ENCODE measurements at places on chromosomes 2 and 18.

DNA sequence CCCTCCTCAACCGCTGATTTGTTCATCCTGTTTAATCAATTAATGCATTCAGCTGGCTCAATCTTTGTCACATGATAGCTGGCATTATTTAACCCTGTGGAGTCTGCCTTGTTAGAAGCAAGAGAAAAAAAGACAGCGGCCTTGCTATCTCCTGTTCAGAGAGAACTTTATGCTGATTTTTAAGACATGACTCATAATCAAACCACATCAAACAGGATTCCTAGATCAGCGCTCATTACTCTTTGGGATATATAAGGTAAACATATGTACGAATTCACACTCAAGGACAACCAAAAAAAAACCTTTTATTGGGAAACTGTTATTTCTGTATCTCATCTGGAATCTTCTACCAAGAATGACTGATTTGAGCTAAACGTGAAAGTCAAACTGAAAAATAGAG, 195.1 kb downstream of the C1D start:
- no peak for DNase-seq

DNA sequence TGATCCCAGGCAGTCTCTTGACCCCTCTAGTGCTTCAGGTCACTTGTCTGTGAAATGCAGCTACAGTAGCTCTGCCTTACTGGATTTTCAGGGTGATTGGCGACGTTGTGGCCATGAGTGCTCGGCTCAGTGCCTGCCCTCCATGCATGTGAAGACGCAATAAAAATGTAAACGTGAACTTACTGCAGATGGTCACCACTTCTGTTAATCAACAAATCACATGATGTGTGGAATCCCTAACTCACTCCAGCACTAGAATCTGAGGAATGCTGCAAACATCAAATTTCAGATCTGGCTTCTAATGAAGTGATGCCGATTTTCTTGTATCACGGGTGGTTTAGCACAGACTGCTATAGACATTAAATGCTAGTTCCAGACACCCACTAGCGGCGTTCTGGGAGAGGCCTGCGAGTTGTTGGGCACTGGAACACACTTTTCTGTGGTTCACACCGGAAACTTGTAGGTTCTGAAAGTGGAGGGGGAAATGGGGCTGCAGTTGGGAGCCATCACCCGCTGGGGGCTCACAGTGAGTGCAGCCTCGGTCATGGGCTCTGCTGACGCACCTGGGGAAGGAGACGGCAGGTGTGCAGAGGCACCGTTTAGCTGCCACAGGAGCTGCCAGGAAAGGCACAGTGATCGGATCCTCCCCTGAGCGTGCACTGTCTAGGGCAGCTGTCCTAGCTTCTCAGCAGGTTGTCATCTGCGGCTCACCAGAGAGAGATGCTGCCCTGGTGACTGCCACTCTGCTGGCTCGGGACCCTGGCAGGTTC, 6.5 kb downstream of the CNDP1 start:
- no peak for DNase-seq

- no peak for DNase-seq
Measured at GRCh38 chr2:69279211-69279610, 107.8 kb downstream of the GFPT1 start.

- no peak for DNase-seq
Measured at GRCh38 chr2:136055929-136056688, 61.8 kb downstream of the CXCR4 start.

DNA sequence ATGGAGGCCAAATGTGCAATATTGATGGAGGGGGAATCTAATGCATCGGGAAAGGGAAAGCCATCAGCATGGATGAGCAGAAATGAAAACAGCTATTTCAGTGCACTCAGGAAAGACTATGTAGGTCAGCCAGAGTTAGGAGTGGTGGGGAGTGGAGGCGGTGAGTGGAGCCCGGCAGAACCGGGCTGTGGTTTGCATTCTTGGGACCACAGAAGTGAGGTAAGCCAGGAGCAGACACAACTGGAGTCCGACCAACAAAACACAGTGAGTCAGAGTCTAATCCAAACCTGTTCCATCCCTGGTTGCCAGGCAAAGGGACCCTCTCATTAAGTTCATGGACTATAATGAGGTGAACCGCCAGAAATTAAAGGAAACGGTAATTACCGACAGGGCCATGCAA, 61.1 kb upstream of the RAB12 start:
- DNase-seq, result no peak

DNA sequence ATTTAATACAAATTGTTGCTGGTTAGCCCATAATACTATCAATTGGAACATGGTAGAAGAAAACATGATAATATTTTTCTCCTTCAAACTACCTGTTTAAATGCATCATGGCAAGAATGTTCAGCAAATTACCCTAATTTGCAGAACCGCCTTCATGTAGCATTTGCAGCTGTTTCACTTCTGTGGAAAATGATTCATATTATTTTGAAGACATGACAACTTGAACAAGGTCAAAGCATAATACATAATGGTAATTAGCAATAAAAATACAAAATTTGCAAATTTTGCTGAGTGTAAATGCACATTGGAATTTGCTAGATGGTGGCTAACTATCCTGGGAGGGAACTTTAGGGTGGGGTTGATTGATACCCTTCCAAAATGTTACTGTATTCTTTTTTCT, 30.8 kb downstream of the ADAM23 start:
- DNase-seq, result no peak

DNA sequence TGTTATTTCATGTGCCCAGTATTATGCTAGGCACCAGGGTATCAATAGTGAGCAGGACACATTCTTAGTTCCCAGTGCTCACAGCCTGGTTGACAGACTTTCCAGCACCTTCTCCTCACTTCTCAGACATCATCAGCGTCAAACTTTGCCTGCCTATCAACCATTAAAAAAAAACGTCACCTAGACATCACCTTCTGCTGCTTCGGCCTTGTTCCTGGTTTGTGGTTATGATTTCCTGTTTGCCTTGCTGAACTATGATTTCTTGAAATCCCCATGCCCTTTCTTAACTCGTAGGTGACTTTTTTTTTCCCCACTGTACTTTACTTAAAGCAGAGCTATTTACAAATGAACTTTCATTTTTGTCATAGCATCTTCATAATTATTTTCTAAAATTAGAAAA, 60.4 kb upstream of the NABP1 start:
- no peak for DNase-seq

DNA sequence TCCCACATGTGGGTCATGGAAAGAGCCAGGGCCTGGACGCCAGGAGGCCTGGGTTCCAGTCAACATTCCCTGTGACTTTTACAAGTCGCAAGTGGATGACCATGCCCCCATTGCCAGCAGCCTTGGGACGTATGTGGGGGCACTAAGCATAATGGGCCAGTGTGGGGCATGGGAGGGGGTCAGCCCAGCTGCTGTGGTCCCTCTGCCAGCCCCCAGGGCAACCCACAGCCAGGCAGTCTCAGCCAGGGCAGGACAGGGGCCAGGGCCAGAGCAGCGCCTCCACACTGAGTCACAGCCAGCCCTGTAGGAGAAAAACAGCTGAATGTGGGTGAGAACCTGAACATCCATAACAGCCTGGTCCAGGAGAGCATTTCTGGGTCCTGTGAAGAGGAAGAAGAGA, 173.2 kb downstream of the GFPT1 start:
- no peak for DNase-seq

DNA sequence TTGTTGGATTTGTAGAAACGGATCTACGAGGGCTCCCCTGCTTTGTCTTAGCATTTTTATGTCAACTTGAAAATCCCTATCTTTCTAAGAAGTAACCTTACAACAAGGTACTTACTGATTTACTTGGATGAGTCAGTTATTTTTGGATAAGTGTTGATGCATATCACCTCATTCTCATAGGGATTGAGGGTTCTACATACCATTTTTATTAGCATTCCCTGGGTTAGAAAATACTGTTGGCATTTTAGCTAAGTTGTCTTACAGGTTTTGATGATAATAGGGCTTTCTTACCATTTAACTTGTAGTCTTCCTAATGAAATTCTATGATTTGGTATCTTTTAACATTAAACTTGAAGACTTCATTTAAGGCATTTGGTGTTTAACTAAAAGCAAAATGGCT, 125.2 kb downstream of the UBE2E3 start:
- no peak for DNase-seq

DNA sequence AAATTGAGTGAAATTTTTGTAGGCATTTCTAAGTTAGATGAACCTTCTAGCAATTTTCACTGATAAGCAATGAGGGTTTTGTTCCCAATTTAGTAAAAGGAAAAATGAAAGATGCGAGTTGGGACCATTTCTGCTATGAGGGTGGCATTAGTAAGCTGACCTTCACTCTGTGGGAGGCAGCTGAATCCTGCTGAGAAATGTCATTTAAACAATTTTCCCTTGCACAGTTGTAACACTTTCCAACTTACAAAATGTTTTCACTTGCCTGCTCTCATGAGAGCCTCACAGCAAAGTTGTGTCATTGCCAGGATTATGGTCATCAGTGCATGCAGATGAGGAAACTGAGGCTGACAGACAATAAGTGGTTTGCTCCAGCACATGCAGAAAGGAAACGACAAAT, 527.7 kb downstream of the TNS1 start:
- no peak for DNase-seq

DNA sequence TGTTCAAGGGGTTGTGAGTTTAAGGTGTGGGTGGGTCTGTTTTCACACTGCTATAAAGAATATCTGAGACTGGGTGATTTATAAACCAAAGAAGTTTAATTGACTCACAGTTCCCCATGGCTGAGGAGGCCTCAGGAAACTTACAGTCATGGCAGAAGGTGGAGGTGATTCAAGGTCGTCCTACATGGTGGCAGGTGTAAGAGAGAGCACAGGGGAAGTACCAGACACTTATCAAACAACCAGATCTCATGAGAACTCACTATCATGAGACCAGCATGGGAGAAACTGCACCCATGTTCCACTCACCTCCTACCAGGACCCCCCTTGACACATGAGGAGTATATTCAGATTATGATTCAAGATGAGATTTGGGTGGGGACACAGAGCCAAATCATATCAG, 38.0 kb downstream of the RHBDD1 start:
- no peak for DNase-seq

GRCh38 chr18:60120231-60120750, 220.5 kb downstream of the PMAIP1 start:
- DNase-seq, result no peak

DNA sequence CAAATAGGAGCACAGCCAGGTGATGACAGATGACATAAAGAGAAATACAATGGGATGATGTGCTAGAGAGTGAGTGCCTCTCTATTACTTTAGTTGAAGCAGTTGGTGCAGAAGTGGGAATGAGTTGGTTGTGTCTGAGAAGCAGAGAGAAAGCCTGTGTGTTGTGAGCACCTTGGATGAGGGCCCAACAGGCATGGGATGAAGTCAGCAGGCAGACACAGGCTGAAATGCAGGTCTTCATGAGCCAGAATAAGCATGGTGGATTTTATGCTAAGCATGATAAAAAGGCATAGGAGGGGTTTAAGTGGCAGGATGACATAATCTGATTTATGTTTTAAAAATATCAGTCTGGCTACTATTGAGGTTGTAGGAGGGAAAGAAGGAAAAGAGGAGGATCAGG, 71.5 kb downstream of the KLHL14 start:
- no peak for DNase-seq

- DNase-seq, result no peak
Measured at GRCh38 chr2:58970365-58970764, 729.2 kb upstream of the FANCL start.

DNA sequence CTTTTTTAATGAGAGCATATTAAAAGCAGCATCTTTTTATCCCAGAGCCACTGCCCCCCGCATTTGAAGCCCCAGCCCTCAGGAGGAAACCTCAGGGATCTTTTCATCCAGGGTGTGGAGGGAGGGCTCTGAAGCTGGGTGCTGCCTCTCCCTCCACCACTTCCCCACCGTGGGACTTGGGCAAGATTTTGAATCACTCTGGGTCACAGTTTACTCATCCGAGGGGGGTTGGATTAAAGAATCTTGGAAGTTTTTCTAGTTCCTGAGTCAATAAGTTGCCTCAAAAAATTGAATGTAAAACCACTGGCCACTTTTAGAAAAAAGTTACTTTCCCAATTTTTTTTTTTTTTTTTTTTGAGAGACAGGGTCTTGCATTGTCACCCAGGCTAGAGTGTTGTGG, 62.0 kb upstream of the ANKRD44 start:
- DNase-seq, result no peak

- no peak for DNase-seq
Measured at GRCh38 chr18:55588111-55588869, at the start of gene TCF4. TCF4 (minus strand) TSS chr18:55588192; CDS start chr18:55587116, 1,076 bp downstream.

GRCh38 chr2:234989183-234989701, 37.4 kb downstream of the SH3BP4 start:
- no peak for DNase-seq

DNA sequence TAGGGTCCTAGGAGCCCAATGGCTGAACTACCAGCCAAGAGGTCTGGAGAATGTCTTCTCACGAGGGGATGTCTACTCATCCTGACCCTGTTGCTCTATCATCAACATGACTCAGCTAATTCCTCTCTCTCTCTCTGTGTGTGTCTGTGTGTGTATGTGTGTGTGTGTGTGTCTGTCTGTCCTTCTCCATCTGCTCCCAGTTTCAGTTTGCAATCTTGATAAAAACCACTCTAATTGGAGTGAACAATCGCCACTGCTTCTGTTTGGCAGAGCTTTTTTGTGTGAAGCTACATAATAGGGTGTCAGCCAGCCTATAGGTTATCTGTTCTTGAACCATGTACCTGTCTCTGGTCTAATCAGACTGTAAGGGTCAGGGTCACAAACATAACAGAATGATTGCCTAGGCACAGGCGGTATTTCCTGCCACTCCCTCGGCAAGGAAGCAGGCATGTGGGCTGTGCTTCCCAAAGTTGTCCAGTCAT, 219.8 kb downstream of the SH3BP4 start:
- DNase-seq, result no peak

GRCh38 chr2:98514096-98514639, 69.5 kb downstream of the INPP4A start:
- DNase-seq, result no peak

DNA sequence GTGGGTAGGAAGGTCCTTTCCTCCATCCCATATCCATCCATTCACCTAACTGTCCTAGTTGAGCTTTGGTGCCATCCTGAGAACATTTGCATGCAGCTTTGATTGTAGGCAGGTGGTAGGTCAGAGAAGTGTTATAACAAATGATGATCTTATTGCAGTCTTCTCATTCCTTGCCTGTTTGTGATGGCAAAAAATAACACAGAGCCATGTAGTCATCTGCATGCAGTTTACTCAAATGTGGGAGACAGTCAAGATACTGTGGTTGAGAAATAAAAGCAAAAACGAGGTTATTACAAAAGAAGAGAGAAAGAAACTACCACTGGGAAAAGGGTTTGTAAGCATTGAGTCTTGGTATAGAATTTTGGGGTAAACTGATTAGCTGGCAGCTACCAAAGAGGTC, 66.3 kb downstream of the AOX1 start:
- no peak for DNase-seq

DNA sequence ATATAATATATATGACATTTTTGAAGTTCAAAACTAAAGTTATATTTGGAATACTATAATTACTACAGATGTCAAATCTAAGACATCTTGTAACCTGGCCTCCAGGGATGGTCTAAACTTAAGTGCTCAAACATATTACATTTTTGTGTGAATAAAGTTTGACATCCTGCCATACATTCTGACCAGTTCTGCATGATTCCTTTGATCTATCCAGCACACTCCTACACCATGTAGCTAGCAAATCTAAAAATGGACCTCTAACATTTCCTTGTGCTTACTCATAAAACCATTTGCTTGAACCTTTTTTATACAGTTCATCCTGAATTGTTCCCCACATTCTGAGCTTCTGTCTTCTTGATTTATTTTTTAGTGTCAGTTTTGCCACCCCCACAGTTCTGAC, 294.3 kb upstream of the ZNF804A start:
- DNase-seq, result no peak

Data from stimulated activated CD8-positive, alpha-beta memory T cell treated with anti-CD3 and anti-CD28 coated beads, Interleukin-4, amount 100 ng/mL, for 24 hours (primary cell).